ENCODE measurements at places on chromosomes 2 and 18.

DNA sequence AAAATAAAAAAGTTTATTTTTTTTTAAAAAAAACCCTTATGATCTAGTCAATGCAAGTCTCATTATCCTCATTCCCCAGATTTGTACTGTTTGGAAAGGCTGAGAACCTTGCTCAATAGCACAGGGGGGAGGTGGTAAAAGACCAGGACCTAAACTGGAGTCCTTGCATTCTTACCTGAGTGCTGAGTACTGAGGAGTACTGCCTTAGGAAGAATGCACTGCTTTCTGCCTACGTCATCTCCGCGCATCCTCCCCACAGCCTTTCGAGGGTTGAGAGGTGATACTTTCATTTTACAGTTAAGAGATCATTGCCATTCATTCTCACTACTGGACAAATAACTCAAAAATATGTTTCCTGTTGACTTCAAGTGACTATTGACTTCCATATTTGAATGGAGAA is 73.8 kb downstream of the MAP3K20 start:
- no peak for DNase-seq

DNA sequence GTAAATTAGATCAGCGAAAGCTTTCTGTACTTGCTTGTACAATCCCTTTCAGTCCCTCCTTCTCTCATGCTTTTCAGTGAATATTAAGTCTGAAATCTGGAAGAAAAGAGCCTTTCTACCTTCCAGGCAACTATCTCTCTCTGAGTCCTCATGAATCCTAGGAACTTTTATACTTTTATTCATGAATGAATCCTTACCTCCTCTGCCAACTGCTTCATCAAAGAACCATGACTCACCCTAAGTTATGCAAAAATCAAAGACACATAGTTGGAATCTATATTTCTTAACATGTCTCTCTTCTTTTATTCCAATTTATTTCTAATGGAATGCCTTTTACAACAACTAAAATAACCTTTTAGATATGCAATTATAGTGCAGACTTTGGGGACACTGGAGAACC is 394.2 kb downstream of the CLIP4 start:
- DNase-seq: no peak

- no peak for DNase-seq
Observed at GRCh38 chr18:80175451-80176204, 66.6 kb downstream of the ADNP2 start.

- DNase-seq: no peak
Observed at GRCh38 chr2:48600917-48601316, 16.7 kb upstream of the GTF2A1L start.

GRCh38 chr2:31319406-31320175 is 85.6 kb downstream of the EHD3 start:
- DNase-seq: no peak

DNA sequence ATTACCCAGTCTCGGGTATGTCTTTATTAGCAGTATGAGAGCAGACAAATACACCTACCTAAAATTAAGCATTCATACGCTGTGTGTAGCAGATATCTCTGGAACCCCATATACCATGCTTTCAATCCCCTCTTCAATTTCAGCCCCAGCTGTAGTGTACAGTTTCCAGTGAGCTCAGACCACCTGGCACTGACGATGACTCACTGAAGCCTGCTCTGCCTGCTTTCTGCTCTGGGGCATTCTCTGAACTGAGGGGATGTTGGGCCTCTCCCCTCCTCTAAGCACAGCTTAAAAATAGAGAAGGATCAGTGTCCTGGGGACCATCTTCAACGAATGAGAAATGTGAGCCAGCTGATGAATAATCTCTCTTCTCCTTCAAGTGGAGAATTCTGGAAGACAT is 8.7 kb upstream of the CCL20 start:
- no peak for DNase-seq

- DNase-seq: no peak
Observed at GRCh38 chr2:157596992-157597681, 31.5 kb downstream of the ACVR1C start.

DNA sequence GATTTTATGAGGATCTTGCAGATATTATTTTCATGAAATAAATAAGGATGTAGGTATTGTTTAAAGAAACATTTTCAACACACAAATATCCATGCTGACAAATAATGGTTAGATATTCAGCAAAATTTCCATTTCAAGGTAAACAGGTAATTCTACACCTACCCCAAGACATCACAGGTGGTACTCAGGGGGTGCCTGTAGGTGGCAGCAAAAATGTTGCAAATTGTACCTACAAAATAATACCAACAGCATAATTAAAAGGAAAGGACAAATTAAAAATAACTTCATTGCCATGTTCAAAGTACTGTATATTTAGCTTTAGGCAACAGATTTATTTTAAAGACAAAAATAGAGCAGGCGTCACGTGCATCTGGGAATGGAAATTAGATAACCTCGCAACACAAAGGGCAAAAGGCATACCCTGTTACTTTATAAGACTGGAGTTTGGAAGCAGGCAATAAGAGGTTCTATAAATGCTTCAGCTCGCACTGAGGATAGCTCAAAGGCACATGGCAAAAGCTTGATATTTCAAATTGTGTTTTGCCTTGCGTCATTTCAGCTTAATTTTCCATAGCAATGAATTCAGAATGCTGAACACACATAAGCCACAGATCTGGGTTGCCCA is 630.5 kb downstream of the TDRD15 start:
- no peak for DNase-seq

- no peak for DNase-seq
Observed at GRCh38 chr2:106053116-106053515, 141.0 kb downstream of the UXS1 start.

DNA sequence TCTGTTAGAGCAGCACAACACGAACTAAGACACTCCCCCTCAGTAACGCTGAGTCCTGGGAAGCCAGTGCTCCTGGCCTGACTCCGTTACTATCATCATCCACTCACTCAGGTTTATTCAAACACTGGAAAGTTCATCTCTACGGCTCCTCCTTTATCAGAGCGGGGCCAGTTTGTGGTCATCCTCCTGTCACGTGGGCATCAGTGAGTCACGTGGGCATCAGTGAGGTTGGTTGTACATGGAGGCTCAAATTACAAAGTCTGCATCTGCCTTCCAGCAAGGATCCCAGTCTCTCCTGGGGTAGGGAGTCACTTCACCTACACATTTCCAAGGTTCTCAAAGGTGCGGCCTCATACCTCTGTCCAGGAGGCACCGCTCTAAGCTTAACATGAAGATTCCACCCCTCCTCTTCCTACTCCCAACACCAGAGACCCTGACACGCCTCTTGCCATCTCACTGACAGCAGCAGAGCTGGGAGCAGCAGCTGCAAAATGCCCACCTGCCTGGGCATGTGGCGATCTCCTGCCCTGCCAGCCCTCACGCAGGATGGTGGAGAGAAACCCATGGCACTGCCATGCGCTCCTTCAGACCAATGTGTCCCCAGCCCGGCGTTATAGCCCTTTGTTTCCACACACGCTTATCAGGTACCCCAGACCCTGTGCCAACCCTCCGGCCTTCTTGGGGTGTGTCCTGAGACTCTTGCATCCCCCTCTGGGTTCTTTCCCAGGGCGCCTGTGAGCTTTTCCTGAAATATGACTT is 99.2 kb upstream of the PTPRM start:
- peak; percentile 27 for DNase-seq

- no peak for DNase-seq
Observed at GRCh38 chr2:85547089-85547858, 8.3 kb downstream of the MAT2A start.

GRCh38 chr2:74290466-74291217 is 52.6 kb downstream of the SLC4A5 start:
- DNase-seq: no peak

DNA sequence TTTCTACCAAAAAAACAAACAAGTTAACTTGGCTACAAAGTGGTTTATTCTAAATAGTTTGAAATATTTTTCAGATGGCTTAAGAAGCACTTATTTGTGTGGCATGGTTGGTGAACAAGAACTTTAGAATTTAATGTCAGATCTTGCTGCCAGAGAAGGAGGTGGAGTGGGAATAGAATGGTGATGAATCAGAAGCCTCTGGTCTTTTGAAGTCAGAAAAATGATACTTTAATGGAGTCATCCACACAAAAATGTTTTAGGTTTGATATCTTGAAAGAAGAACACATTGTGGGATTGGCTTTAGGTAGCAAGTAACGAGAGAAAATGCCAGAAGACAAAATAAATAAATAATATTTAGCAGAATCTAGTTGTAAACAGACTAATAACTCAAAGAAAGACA is 243.1 kb upstream of the FANCL start:
- no peak for DNase-seq

DNA sequence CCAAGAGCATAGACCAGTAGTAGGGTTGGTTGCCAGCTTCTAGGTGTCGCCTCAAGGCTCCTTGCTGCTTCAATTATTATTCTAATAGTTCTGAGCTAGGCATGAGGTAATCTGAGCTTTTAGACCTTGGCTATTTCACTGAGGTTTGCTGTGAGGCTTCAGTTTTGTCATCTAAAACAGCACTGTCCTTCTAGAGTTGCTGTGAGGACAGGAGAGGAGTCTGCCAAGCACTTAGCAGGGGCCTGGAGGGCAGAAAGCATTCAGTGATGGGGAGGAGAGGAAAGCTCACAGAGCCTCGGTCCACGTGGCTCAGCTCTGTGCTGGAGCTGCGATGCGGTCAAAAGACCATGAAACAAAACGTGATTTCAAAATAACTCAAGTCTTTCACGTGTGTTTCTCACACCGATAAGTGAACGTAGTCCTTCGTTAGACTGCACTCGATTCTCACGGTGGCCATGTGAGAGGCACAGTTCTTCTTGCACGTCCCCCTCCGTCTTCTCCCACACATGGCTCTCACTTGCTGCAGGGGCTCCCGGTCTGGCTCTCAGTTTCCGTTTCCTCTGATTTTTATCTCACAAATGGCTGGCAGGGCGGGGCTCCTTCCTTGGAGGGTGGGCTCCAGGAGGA is 113.7 kb downstream of the B3GNT2 start:
- no peak for DNase-seq

DNA sequence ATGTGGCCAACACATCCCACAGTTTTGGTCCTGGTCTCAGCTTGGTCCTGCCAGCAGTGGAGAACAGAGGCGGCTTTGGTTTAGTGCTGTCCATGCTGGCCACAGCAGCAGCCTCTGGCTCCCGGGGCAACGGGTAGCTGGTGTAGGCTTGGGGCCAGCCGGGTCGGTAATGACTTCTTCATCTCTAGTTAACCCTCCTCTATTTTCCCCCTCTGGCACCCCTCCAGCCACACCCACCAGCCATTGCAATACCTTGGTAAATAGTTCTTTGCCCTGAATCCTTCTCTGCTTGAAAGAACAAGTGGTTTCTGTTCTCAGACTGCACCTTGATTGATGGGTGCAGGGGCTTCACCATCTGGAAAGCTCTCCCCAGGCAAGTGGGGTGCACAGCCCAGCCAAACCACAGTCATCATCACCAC is 31.7 kb upstream of the ZNF396 start:
- DNase-seq: no peak

- DNase-seq: no peak
Observed at GRCh38 chr2:28726177-28726576, 25.5 kb upstream of the PPP1CB start.

DNA sequence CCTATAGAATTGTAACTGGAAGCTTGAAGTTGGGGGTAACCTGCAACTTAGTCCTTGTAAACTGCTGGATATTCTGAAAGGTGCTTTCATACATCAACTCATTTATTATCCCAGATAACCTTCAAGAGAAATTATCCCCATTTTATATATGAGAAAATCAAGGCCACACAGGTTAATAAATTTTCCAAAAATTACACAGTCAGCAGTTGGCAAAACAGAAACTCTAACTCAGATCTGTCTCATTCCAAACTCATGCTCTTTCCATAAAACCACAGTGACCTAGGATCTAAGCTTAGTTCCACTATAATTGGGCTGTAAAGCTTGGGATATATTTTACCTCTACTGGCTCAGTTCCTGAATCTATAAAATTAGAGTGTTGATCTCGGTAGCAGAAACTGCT is 167.6 kb upstream of the DDX18 start:
- no peak for DNase-seq

GRCh38 chr2:216970359-216970915 is 110.6 kb upstream of the TNP1 start:
- DNase-seq: no peak

DNA sequence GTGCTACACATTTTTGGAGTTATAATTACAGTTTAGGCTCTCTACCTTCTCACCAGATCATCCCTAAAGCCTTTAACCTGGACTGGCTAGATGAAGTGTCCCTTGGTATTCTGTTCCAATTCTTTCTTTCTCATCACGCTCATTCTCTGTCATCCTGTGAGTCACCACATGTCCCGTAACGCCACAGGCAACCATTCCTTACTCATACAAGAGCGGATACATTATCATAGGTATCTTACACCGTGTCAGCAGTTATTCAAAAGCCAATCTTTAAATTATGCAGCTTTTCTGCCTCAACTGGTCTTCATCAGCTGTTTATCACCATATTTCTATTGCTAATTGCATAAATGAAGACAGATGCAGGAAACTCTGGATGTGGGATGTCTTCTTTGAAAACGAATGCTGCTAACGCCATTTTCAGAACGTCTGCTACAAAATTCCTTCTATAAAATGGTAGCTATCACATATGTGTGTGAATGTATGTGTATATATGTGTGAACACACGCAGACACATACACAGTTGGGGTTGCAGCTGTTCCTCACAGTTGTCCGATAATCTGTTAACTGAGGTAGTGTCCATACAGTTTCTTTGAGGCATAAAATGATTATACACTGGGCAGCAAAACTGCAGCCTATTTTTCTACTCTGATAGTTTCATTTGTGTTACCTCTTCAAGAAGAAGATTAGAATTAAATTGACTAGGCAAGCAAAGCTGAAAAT is 47.9 kb downstream of the EML6 start:
- DNase-seq: peak; percentile 47

GRCh38 chr2:217222309-217222910 is 362.5 kb upstream of the TNP1 start:
- DNase-seq: no peak

GRCh38 chr2:9422321-9423099 is 818 bp downstream of the ITGB1BP1 start:
- no peak for DNase-seq
